ENCODE measurements at places on chromosomes 1 and 21.
A peak's percentile ranks its signal among the peaks of the same experiment; 100 is the strongest.

DNA sequence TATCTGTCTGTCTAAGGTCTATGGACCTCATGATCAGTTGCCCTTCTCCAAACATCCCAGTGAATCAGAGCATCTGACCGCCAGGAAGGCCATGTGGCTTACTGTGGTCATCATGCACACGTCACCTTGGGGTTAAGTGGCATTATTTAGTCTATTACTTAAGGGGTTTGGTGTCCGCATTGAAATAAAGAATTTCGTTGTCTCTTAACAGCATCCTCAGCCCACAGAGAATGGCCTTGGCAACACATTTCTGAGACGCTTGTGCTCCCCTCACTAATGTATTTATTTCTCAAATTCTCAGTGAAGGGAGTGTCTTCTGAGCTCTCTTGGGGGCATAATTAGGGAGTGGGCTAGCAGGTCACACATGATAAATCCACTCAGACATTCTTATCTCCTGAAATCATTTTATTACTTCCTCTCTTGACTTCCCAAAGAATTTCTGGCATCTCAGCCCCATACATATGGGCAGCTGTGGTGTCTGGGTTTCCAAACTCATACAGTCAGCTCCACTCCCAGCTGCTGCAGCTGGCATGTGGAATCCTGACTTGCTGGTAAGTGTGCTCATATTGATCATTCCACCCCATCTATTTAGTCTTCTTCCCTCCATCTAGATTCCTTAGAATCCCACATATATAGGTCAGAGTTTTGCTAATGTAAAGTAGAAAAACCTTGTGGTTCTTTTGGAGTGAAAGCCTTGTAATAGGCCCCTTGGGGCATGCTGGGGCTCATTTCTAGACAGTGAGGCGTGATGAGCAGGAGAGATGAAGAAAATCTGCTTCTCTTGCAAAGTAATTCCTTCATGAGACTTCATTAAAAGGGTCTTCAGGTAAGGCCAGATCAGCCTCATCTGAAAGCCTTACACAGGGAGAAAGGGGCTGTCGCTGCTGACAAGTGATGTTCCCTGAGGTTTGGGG lies 110.5 kb downstream of the HHAT start:
- DNase-seq, result peak; percentile 35

GRCh38 chr1:43883321-43883720 lies 50.3 kb upstream of the ARTN start:
- DNase-seq, result no peak

DNA sequence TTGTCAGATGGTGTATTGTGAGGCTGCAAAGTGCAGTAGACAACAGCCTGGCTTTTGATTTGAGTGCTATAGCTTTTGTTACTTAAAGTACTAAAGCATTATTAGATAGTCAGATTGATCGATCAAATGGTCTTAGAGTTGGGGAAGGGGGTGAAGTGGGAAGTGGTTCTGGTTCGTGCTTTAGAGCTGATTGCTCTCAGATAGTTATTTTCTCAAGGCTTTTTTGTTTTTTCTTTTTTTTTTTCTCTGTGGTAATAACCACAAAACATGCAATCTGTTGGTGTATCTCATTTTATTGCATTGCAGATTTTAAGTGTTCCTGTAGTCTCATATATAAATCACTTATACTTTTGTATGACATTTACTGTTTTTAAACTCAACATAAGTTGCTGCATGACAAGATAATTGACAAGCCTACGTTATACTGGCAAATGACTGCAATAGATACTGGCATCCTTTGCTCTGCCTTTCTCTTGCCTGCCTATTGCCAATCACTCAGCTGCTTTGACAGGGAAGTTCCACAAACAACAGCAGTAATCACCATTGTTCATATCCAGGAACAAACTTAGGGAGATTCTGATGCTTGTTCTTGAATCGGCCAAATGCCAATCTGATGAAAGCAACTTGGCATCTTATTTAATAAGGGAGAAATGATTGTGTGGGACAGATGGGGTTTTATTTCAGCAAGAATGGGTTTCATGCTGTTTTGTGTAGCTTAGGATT lies 125.0 kb upstream of the B3GALT2 start:
- no peak for DNase-seq

- no peak for DNase-seq
Measured at GRCh38 chr1:29237852-29238619, 1.7 kb downstream of the PTPRU start.

- peak; percentile 38 for DNase-seq
Measured at GRCh38 chr1:236489710-236490377, 33.9 kb upstream of the LGALS8 start.

GRCh38 chr1:152959801-152960451 lies 10.5 kb upstream of the SPRR4 start:
- DNase-seq, result no peak

GRCh38 chr1:60942291-60942690 lies 140.1 kb upstream of the NFIA start:
- no peak for DNase-seq
